ENCODE measurements at places on chromosomes 3 and 15.

DNA sequence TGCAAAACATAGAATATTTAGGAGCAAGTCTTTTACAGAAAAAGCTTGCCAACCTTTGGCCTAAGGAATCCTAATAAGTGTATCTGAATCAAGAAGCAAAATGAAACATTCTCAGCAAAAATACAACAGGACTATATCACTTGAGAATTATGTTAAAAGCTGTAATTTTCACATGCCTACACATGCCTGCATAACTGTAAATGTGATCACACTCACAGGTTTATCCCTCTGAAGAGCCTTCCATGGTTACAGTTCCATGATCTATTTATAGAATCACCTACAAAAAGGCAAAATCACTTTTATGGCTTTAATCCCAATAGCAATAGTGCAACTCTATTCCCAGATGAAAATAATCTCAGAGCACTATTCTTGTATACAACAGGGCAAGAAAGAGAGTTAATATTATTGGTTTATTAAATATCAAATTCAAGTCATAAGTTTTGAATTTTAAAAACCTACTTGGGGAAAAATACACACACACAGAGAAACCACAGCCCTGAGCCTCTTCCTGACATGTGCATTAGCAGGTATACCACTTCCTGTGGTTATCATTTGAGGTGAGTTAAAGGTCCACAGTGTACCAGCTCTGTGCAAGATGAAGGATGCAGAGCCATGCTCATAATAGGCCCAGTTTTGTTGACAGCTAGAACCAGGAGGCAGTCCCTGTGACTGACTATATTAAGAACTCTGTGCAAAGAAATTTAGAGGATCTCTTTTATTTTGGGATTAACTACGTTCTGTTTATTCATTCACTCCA lies 252.5 kb upstream of the TGFBR2 start:
- DNase-seq: no peak

DNA sequence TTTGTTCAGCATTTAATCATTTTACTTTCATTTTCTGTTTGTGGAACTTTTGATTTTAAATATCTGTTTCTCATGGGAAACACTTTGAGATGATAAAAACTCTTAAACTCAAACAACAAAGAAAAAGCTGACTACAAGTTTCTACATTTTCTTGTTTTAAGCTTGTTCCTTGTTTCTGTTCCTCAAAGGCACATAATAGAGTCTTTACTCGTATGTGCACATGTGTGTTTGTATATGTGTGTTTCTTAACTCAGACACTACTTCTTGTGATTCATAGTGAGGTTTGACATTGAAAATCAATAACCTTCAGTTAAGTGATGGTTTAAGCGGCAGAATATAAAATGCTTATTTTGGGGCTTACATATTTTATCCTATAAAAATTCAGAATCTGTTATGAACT lies 786.7 kb upstream of the EPHA6 start:
- no peak for DNase-seq

- DNase-seq: no peak
Observed at GRCh38 chr15:56871867-56872266, 46.6 kb upstream of the TCF12 start.

DNA sequence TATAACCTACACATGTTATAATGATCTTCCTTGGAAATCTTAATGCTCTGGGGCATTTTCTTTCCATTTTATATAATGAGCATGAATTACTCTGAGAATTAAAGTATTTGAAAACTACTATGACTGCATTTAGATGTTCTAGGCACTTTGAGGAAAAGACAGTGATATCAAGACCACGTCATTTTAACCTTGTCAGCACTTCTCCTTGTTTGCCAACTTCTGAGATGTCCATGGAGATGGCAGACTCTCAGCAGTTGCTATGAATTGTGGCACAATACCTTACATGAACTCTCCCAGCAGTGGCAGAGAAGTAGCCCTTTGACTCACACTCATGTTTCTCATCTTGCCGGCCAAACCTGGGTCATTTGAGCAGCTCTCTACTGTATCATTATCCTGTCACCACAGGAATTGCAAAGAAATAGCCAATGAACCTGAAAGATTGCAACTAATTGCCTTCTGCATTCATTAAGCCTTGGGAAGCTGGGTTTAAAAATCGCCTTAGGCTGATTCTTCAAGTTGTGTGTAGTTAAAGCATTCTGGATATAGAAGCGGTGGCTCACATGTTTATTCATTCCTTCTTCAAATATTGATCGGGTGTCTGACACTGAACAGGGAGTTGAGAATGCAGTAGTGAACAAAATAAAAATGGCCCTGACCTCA lies 272.2 kb upstream of the CFAP20DC start:
- DNase-seq: no peak

DNA sequence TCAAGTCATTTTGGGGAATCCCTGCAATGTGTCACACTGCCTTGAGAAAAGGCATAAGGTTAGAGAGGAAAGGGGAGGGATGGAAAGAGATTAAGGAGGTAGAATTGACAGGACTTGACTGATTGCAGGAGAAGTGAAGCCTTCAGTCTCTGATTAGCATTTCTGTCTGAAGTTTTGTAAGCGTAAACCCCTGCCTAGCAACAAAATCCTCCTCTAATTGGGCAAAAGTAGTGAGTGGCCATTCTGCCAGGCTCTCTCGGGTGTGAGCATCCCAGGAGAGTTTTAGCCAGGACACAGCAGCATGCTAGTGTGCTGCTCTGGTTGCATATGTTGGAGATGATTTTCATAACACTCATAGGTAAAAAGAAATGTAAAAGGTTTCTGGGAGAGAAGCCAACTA lies 117.0 kb upstream of the MRPL3 start:
- no peak for DNase-seq

- DNase-seq: no peak
Observed at GRCh38 chr3:167120828-167121227, 259.3 kb downstream of the ZBBX start.

DNA sequence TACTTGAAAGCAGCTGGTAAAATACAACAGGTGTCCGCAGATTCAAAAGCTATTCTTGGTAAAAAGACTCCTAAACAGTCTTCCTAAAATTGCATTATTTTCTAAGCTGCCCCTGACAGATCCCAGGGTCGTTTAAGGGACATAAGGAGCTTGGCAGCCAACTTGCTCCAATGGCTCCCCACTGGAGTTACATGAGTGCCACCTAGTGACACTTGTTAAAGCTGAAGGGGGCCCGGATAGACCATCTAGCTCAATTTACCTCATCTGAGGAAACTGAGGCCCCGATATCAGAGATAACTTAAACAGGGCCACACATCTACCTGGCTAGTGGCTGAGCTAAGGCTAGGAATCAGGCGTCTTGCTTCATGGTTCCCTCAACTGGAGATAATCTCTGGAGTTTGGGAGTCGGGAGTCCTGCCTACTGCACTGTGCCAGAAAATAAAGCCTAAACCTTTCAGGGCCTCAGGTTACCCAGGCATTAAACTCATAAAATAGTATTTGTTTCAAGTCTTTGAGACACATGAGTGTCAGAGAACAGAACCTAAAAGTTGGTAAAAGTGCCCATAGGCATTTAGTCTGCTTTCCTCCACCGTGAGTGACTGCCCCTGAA lies 6.5 kb upstream of the TBC1D23 start:
- DNase-seq: peak; percentile 49

DNA sequence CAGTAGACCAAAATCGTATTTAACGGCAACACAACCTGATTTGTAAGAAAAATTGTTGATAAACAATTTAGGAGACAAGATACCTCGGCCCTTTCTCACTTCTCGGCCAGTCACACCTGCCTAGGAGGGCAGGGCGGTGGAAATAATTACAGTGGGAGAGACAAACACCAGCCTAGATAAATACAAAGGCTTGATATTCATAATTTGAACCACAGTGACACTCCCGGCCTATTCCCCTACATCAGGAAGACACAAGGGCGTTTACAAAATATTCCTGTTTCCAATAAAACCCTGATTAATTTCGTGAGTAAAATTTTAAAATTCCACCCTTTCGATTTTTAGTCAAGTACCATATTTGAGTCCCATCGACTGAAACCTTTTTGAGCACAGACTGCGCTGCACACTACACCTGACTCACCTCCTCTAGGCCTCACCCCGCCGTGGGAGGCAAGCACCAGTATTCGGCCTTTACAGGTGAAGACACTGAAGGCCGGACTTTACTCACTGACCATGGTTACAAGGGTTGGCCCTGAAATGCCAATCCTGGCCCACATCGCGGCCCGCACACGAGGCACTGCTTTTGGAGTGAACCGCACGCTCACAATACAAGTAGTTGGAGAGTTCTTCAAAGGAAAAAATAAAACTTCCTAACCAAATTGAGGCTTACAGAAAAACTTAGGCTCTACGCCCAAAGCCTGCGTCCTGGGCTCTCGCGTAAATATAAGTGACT lies 794 bp downstream of the ARPP19 start:
- DNase-seq: peak; percentile 25

- DNase-seq: no peak
Observed at GRCh38 chr3:133869586-133869985, 26.1 kb downstream of the RAB6B start.

GRCh38 chr3:172384836-172385235 lies 63.4 kb downstream of the GHSR start:
- no peak for DNase-seq
